ENCODE measurements at places on chromosomes 4 and X.
A peak's percentile ranks its signal among the peaks of the same experiment; 100 is the strongest.

DNA sequence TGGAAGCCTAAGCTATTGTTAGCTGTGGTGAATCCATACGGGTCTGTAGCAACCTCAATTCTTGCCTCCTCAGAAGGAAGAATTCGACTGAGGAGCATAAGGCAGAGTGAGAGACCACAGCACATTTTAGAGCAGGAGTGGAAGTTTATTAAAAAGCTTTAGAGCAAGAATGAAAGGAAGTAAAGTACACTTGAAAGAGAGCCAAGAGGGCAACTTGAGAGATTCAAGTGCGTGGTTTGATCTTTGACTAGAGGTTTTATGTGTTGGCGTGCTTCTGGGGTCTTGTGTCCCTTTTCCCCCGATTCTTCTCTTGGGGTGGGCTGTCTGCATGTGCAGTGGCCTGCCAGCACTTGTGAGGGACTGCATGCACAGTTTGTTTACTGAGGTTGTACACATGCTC lies 880.6 kb upstream of the INTU start:
- no peak for DNase-seq

- DNase-seq, result no peak
Measured at GRCh38 chr4:108135549-108136209, 33.1 kb downstream of the LEF1 start.

DNA sequence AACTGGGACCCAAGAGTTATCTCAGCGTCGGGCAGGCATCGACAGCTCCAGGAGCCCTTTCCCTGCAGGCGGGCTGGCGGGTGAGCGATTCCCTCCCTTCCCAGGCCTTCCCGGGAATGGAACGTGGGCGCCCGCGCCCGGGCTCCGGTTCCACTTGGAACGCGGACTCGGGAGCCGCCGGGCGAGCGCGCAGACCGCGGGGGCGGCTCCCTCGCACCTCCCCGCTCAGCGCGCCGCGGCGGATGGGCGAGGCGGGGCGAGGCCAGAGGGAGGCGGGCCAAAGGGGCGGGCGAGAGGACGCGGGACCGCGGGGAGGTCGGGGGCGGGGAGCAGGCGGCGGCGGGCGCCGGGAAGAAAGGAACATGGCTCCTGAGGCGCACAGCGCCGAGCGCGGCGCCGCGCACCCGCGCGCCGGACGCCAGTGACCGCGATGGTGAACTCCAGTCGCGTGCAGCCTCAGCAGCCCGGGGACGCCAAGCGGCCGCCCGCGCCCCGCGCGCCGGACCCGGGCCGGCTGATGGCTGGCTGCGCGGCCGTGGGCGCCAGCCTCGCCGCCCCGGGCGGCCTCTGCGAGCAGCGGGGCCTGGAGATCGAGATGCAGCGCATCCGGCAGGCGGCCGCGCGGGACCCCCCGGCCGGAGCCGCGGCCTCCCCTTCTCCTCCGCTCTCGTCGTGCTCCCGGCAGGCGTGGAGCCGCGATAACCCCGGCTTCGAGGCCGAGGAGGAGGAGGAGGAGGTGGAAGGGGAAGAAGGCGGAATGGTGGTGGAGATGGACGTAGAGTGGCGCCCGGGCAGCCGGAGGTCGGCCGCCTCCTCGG lies at the start of gene PKD2:
Gene PKD2 (plus strand): TSS at position 332 of the 818 bp plus-strand sequence. CDS start 99 bp downstream, at position 431.
- DNase-seq, result peak; percentile 84

GRCh38 chr4:3463556-3464348 lies 646 bp downstream of the DOK7 start:
- DNase-seq, result no peak

DNA sequence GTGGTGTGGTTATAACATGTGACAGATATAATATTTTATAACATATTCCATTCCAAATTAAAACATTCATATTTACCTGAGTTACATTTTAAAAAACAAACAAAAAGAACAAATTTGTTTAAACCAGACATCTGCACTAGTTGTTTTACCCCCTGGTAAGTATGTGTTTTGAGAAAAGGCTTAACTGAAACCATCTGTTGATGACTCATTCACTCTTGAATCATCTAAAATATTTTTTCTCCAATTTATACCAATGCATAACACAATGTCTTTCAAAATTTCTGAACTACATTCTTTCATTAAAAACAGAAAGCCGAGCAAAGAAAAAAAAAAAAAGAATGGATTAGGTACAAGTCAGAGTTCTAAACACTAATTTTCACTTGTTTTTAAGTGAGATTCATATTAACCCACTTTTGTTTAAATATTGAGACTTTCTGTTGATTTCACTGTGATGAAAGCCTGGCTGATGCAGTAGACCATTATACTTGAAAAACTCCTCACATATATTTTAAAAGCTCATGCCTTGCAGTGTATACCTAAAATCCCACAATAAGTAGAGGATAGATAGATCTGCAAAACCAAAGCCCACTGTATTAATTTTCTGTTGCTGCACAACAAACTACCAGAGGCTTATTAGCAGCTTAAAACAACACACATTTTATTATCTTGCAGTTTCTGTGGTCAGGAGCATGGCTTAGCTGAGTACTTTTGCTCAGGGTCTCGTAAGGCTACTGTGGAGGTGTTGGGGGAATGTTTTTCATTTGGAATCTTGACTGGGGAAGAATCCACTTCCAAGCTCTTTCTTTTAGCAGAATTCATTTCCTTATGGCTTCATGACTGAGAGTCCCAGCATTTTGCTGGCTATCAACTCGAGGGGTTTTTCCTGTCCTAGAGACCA lies 221.5 kb downstream of the PCDH18 start:
- DNase-seq, result no peak

DNA sequence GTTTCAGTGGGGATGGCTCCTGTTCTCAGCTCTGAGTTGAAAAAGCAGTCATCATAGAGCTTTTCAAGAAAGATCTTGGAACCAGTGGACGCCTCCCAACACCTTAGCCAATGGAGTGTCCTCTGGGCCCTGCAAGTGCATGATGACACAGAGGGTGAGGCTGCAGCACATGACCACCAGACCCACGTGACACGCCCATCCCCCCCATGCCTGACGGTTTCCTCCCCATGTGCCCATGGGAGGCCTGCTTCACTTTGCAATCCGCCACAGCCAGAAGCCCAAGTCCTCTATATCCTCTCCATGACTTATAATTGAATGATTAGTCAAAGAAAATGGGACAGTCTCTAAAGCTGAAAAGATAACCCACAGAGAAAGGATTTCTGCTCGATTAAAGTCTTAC lies 187.0 kb downstream of the AFAP1 start:
- DNase-seq, result no peak

- no peak for DNase-seq
Measured at GRCh38 chrX:100591256-100592051, 6.7 kb downstream of the TNMD start.

DNA sequence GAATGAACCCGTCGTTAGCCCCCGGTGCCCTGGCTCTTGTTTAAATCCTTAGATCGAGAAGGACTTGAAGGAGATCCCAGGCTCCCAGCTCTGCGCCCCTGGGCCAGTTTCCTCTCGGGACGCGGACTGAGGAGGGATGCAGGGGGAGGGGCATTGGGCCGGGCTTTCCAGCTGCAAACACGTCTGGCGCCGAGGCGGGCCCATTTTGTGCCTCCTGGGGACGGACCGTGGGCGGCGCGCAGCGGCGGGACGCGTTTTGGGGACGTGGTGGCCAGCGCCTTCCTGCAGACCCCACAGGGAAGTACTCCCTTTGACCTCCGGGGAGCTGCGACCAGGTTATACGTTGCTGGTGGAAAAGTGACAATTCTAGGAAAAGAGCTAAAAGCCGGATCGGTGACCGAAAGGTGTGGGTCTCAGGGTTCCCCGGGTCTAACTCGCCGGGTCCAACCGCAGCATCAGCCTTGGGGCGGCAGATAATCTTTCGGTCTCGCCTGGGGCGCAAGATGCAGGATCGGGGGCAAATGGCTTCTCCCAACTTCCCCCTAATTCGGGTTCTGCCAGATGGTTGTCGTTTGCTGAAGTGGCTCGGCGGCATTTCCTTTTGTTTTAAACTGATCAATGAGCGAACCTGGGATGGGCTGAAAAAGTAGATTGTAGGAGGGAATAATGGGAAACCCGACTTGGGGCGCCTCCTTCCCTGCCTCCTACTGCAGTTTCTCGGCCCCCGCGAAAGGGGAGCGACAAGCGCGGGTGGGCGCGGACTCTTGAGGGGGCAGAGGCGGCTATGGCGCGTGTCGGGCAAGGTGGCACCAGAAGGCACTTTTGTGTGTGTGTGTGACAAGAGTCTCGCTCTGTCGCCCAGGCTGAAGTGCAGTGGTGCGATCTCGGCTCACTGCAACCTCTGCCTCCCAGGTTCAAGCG lies 2.9 kb downstream of the PDGFRA start:
- DNase-seq, result no peak

- DNase-seq, result no peak
Measured at GRCh38 chr4:60259781-60260180, 940.3 kb upstream of the ADGRL3 start.

DNA sequence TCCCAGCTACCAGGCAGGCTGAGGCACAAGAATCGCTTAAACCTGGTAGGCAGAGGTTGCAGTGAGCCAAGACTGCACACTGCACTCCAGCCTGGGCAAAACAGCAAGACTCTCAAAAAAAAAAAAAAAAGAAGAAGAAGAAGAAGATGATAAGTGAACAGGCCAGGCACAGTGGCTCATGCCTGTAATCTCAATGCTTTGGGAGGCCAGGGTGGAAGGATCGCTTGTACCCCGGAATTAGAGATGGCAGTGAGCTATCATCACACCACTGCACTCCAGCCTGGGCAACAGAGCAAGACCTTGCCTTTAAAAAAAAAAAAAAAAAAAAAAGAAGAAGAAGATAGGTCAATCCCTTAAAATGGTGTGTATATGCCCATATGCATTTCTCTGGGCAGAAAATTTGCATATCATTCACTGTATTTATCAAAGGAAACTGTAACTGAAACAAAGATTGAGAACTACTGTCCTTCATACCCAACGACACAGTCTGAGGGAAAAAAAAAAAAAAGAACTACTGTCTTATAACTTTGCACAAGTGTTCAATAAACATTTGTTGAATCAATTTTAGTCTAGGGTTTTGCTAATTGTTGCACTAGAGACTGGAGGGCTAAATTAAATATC lies 2.3 kb downstream of the RFC1 start:
- no peak for DNase-seq

- DNase-seq, result no peak
Measured at GRCh38 chrX:130224810-130225209, 43.9 kb downstream of the ZNF280C start.

DNA sequence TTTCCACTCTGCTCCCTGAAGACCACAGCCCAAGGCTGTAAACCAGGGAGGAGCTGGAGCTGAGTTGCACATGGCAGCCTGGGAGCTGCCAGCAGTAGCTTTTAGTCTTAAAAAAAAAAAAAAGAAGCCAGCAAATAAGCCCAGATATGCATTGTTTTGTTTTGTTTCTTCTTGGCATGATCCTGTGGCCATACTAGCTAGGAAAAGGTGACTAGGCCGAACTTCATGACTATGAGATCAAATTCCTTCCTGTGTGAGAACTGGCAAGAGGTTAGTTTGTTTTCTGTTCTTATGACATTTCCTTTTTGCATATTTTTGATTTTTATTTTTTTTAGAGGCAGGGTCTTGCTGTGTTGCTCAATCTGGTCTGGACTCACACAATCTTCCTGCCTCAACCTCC lies 323.3 kb downstream of the DCTD start:
- no peak for DNase-seq

DNA sequence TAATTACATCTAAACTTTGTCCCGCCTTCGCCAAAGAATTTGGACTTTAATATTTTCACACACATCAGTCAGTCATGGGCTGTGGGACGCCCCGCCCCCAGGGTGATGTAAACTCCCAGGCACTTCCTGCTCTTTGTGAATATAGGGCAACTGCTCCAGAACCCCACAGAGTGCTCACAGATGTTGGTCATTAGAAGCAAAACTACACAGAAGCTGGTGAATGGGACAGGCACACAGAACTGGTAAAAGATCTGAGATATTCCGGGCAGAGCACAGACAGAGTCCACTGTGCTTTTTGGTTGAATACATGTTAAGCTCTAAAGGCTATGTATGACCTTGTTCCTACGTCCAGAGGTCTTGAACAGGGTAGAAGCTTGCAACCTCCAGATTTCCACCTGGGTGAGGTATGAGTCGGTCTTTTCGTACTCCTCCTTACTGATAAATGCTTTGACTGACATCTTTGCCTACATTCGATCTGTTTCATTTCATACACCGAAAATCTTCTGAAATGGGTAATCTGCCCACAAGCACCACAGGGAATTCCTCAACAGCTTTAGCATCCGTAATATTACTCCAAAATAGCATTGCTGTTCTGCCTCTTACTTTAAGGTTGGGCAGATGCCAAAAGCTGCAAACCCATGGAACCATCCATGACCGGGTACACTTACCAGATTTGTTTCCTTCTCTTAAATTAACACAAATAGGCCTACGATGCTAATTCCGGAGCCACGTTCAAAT lies 144.6 kb downstream of the AMELX start:
- no peak for DNase-seq

- DNase-seq, result no peak
Measured at GRCh38 chr4:109414938-109415337, 18.7 kb upstream of the SEC24B start.

GRCh38 chr4:119038116-119038841 lies 97.4 kb upstream of the MYOZ2 start:
- no peak for DNase-seq

DNA sequence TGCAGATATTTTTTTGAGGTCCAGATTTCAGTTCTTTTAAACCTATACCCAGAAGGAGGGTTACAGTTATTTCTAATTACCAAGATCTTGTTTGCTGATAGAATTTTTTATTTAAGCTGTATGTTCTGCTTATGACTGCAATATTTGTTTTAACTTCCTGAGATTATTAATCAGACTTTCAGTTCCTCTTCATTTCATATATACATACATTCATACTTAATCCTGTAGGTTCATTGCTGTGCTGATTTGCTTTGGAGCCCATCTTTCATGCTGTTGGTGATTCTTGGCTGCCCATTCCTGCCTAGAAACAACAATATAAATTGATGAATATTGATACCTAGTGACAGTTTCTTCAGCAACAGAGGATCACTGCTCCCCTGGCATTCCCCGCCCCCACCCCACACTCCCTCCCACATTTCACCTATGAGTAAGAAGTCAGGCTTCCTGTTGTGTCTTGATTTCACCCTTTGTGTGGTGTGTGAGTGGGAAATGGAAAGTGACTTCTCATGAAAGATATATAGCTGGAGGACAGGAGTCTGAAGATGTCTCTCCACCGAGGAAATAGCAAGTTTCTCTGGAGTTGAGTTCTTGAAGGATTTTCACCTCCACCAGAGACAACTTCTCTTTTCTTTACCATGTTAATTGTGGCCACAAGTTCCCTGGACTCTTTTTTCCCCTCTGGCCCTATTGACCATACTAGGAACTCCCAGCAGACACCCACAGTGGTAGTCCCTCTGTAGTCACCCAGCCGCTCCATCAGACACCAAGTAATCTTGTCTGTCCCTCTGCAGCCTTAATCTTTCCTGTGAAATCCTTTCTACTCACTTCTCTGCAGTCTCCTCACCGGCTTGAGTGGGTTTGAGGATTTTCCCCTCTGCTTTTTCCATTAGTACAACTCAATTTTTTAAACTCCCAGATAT lies 118.4 kb downstream of the ASB9 start:
- peak; percentile 41 for DNase-seq

- DNase-seq, result no peak
Measured at GRCh38 chr4:147822128-147822527, 90.2 kb downstream of the ARHGAP10 start.

GRCh38 chr4:134720030-134720429 lies 518.4 kb upstream of the PABPC4L start:
- no peak for DNase-seq
